ENCODE measurements at places on chromosomes 11 and 22. TPM values are rescaled to one million over a fixed set of nuclear protein-coding genes. Genes with fewer than 3 reads are reported as not detected.

DNA sequence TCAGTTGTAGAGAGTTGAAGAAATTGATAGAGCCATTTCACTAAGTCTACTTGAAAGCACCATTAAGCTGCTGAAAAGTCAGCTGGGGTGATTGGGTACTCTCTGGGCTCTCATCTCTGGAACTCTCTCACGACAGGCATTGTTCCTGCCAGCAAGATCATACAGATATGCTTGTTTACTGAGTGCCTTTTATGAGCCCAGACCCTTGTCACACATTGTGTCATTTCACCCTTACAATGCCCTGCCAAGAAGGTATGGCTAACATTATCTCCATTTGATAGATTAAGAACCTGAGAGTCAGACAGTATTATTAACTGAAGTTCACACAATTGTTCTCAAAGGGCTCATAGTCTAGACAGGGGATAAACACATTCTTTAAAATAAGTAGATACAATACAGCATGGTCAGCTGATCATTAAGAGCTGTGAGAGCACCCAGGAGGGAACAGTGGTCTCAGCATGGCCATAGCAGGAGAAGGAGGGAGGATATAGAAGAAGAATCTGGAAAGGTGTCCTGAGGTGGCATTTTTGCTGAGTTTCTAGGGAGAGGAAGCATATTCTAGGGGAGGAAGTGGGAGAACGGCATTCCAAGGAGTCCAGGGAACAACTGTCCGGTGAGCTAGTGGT lies 580.5 kb downstream of the INSC start:
- no peak for DNase-seq

OR10G7 gene
- total RNA-seq, result not detected

DNA sequence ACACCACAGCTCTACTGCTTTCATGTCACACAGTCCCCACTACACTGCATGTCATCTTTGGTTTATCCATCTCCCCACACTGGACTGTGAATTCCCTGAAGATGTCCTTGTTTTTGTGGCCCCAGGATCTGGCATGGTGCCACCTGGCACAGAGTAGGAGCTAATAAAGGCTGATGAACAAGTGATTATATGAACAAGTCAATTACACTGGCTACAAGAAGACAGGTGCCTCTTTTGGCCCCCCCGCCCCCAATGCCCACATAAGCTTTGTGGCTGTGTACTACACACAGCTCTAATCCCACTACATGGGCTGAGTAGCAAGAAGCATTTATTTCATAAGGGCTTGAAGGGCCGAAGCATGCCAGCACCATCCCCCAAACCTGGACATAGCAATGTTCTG lies 24.7 kb downstream of the PLEKHA7 start:
- DNase-seq, result no peak

GRCh38 chr11:86559311-86559945 lies 113.0 kb downstream of the ME3 start:
- peak; percentile 94 for DNase-seq

TMPRSS13 gene
- not detected for total RNA-seq

Data from fibroblast of the aortic adventitia (primary cell).